Esophagus squamous epithelium (tissue), 5 donors: ENCODE measurements at places on chromosomes 2 and 18.
A peak's percentile ranks its signal among the peaks of the same experiment; 100 is the strongest.

- no peaks in the 10 kb centered on the region for H3K4me1 ChIP-seq
- no peak overlapping the region for H3K4me3 ChIP-seq
- H3K27ac ChIP-seq: no peak overlapping the region
- H3K27me3 ChIP-seq: no peaks in the 10 kb centered on the region
Measured at GRCh38 chr2:223669453-223670225, 67.5 kb upstream of the SCG2 start.

DNA sequence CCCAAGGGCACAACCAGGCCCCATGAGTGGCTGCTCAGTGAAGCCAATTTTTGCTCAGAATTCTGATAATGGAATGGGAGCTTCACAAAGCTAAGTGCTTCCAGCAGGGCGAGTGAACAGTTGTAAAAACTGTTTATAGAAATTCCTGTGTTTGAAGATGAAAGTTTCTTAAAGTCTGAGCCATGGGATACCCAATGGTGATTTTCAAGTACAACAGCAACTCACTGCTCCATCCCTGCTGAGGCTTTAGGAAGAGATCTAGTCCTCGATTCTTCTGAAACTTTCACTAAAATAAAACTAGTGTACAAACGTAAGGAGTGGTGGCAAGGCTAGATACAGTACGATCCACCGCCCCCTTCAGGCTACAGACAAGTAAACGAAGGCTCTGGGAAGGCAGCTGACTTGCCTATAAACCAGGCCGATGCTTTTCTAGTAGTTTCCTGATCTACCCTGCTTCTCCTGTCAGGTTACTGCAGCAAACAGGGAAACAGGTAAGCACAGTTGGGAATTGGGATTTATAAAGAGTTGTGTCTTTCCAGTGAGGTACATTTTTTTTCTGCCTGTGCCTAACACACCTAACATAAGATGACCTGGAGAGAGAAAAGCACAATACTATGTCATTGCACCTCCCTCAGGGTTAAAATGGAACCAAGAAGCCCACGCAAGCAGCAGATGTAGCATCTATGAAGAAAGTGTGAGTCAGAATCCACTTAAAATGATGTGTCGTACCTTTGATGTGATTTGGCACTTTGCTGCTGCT is 108.7 kb downstream of the UXS1 start:
- H3K4me1 ChIP-seq: no peaks in the 10 kb centered on the region
- no peak overlapping the region for H3K4me3 ChIP-seq
- H3K36me3 ChIP-seq: no peaks in the 10 kb centered on the region
- DNase-seq: no peak

GRCh38 chr2:68594041-68594440 is 49.3 kb upstream of the PROKR1 start:
- H3K36me3 ChIP-seq: no peaks in the 10 kb centered on the region
- no peak for DNase-seq
- H3K27me3 ChIP-seq: no peaks in the 10 kb centered on the region
- H3K27ac ChIP-seq: no peak overlapping the region

DNA sequence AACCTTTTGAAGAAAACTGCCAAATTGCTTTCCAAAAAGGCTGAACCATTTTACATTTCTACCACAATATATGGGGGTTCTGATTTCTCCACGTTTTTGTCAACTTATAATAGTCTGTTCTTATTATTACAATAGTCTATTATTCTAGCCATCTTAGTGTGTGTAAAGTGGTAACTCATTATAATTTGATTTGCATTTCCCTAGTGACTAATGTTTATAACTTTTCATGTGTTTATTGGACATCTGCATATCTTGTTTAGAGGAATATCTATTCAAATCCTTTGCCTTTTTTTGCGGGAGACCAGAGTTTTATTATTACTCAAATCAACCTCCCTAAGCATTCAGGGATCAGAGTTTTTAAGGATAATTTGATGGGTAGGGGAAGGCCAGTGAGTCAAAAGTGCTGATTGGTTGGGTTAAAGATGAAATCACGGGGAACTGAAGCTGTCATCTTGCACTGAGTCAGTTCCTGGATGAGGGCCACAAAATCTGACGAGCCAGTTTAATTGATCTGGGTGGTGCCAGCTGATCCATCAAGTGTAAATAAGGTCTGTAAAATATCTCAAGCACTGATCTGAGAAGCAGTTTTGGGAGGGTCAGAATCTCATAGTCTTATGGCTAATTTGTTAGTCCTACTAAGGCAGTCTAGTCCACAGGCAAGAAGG is 303.4 kb upstream of the NCKAP5 start:
- no peak for DNase-seq
- no peak overlapping the region for H3K4me3 ChIP-seq
- no peaks in the 10 kb centered on the region for H3K36me3 ChIP-seq
- no peaks in the 10 kb centered on the region for H3K4me1 ChIP-seq

- H3K27me3 ChIP-seq: no peaks in the 10 kb centered on the region
- H3K4me3 ChIP-seq: no peak overlapping the region
- no peak for DNase-seq
- H3K36me3 ChIP-seq: no peaks in the 10 kb centered on the region
Measured at GRCh38 chr2:77387324-77387723, 134.9 kb downstream of the LRRTM4 start.

GRCh38 chr18:73254564-73254963 is 386.8 kb upstream of the NETO1 start:
- H3K27ac ChIP-seq: no peak overlapping the region
- no peak overlapping the region for H3K4me3 ChIP-seq
- H3K4me1 ChIP-seq: no peaks in the 10 kb centered on the region
- H3K27me3 ChIP-seq: no peaks in the 10 kb centered on the region
- H3K36me3 ChIP-seq: no peaks in the 10 kb centered on the region
- DNase-seq: no peak

- DNase-seq: no peak
- H3K27me3 ChIP-seq: no peaks in the 10 kb centered on the region
- H3K27ac ChIP-seq: no peak overlapping the region
- H3K36me3 ChIP-seq: peaks cover 32% of the 10 kb centered on the region
- no peak overlapping the region for H3K4me3 ChIP-seq
- no peaks in the 10 kb centered on the region for H3K4me1 ChIP-seq
Measured at GRCh38 chr2:58122540-58122939, 75.9 kb downstream of the VRK2 start.

- DNase-seq: no peak
- H3K27ac ChIP-seq: no peak overlapping the region
- H3K4me3 ChIP-seq: no peak overlapping the region
- no peaks in the 10 kb centered on the region for H3K36me3 ChIP-seq
- no peaks in the 10 kb centered on the region for H3K4me1 ChIP-seq
Measured at GRCh38 chr2:127305990-127306585, 12.1 kb upstream of the ERCC3 start.

DNA sequence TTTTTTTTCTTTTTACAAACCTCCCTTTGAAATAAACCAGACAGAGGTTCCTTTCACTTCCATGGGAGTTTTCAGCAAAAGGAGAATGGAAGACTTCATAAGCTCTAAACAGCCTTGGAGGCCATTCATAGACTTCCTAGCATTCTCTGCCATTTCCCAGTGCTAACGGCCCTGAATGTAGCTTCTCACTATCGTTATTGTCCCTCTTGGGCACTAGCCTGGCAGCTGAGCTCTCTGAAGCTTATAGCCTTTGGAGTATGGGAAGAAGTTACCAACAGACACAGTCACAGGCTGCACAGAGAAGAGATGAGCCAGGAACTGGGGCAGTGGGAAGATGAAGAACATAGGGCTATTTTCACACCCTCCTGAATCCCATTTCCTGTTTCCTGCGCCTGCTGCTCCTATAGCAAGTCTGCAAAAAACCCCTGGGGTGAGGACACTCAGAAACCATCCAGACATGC is 29.1 kb upstream of the EPC2 start:
- no peak for DNase-seq
- peaks cover 18% of the 10 kb centered on the region for H3K4me1 ChIP-seq
- no peak overlapping the region for H3K27ac ChIP-seq
- H3K27me3 ChIP-seq: no peaks in the 10 kb centered on the region

DNA sequence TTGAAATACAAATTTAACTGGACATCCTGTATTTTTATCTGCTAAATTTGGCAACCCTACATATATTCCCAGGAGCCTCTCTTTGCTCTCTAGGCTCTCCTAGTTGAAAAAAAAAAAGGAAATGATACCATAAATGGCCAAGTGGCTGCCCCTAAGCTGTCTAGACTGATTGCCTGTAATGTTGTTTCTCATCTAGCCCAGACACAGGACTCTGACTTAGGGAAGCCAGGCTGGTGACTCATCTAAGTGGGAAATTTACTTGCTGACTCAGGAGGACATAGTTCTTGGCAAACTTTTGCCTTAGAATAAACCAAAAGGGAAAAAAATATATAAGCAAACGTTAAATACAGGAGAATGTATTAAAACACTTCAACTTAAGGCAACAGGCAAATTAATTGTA is 14.6 kb upstream of the ITGAV start:
- H3K4me1 ChIP-seq: peaks cover 14% of the 10 kb centered on the region
- peak overlapping the region; percentile 14 for H3K27ac ChIP-seq
- no peaks in the 10 kb centered on the region for H3K36me3 ChIP-seq
- no peak overlapping the region for H3K4me3 ChIP-seq
- no peaks in the 10 kb centered on the region for H3K27me3 ChIP-seq
